Activated naive CD4-positive, alpha-beta T cell treated with anti-CD3 and anti-CD28 coated beads, Interleukin-2, amount 10 ng/mL, durations not matched to agents 7 days and 5 days (primary cell): ENCODE measurements at places on chromosomes 5 and 9.

GRCh38 chr9:21153336-21154017 lies 11.8 kb upstream of the IFNW1 start:
- DNase-seq, result no peak
- no peak overlapping the region for H3K4me3 ChIP-seq
- H3K4me1 ChIP-seq, result peaks cover 17% of the 10 kb centered on the region
- peaks cover 31% of the 10 kb centered on the region for H3K27me3 ChIP-seq
- peaks cover 7% of the 10 kb centered on the region for H3K36me3 ChIP-seq

DNA sequence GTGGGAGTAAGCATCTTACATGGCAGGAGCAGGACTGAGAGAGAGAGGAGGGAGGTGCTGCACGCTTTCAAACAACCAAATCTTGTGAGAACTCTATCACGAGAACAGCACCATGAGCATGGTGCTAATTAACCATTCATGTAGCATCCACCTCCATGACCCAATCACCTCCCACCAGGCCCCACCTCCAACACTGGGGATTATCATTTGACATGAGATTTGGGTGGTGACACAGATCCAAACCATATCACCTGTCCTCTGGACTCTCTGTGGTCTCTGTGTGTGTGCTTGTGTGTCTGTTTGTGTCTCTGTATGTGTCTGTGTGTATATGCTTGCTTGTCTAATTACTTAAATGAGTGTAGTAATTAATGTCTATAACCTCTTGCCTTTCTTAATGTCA lies 31.1 kb downstream of the SEC61B start:
- no peak overlapping the region for H3K4me3 ChIP-seq
- H3K27ac ChIP-seq, result peak overlapping the region; percentile 81
- H3K27me3 ChIP-seq, result peaks cover 4% of the 10 kb centered on the region
- H3K4me1 ChIP-seq, result peaks cover 30% of the 10 kb centered on the region
- no peak for DNase-seq

GRCh38 chr9:107545036-107545435 lies 55.5 kb upstream of the KLF4 start:
- no peaks in the 10 kb centered on the region for H3K27me3 ChIP-seq
- H3K27ac ChIP-seq, result no peak overlapping the region
- H3K4me3 ChIP-seq, result no peak overlapping the region
- no peaks in the 10 kb centered on the region for H3K36me3 ChIP-seq
- H3K4me1 ChIP-seq, result no peaks in the 10 kb centered on the region

- peaks cover 2% of the 10 kb centered on the region for H3K4me1 ChIP-seq
- H3K4me3 ChIP-seq, result no peak overlapping the region
- H3K27me3 ChIP-seq, result no peaks in the 10 kb centered on the region
- H3K36me3 ChIP-seq, result no peaks in the 10 kb centered on the region
These were observed 136.5 kb downstream of the MEF2C start for GRCh38 chr5:88746438-88746882.

DNA sequence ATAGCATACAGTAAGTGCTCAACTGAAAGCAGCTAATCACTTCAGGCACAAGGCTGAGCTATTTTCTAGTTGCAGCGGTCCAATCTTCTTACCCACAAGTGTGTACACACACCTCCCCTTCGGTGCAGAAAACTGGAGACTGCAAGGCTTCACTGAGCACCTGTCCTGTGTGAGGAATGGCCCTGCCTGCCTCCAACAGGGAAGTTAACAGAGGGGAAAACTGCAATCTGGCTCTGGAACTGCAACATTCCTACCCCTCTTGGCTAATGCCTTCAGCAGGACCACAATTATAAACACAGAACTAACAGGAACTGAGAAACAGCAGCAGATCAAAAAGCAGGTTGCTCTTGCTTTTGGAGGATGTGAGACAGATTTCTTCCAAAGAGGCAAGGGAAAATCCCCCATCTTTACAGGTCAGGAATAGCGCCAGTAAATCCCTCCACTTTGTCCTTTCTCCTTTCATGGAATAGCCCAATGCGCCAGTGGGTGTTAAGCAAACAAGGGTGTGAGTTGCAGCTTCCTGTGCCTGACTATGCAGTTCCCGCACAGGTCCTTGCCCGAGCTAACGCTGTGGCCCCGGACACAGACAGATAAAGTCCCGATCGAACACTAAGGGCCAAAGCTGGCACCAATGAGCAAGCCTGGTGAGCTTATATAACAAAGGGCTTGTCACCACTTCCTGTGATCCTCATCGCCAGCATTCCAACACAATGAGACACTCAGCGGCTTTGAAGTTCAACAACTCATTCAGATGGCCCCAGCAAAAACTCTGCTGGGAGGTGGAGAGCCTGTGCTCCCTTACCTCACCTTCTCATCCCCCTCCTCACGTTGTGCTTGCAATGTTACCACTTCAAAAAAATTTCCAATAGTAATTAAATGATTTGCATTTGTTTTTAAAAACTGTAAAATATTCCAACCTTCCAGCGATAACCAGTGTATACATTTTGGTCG lies 21.5 kb downstream of the SHB start:
- H3K4me3 ChIP-seq, result no peak overlapping the region
- H3K27ac ChIP-seq, result no peak overlapping the region
- no peaks in the 10 kb centered on the region for H3K36me3 ChIP-seq
